Activated T-helper 1 cell treated with Interleukin-2 at 50 U/mL for 16 hours (primary cell): ENCODE measurements at places on chromosomes 2 and 18.

DNA sequence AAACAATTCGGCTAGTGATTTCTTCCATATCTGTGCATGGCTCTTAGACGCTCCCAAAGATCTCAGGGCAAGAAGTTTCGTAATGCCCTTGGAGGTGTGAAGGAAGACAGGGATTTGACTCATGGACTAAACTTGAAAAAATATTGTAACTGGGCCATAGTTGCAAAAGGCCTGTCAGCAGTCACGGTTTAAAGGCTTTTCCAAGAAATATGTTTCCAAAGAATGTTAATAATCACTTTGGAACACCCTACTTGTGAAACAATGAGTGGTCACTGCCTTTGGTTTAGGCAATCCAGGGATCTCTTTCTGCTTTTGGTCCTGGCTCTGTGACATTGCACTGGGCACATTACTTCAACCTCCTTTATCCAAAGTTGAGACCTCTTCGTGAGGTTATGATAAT is 102.5 kb upstream of the RASGRP3 start:
- no peak for DNase-seq

DNA sequence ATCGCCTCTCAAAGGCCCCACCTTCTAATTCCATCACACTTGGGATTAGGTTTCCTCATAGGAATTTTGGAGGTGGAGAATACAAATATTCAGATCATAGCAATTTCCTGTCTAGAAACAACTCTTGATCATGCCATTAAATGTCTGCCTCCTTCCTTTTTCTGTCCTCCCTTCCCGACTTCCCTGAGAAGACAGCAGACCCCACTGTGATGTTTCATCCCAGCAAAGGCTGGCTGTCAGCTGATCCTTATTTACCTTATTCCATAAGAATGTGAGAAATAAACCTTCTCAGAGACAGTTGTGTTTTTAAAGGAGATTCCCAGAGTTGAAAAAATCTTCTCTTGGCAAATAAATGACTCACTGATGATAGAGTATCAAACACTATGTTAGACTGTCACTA is 133.9 kb downstream of the TDRD15 start:
- no peak for DNase-seq

- no peak for DNase-seq
These were observed 3.1 kb downstream of the FIGN start for GRCh38 chr2:163732727-163733126.

- no peak for DNase-seq
These were observed 110.6 kb upstream of the UXS1 start for GRCh38 chr2:106304612-106305184.

DNA sequence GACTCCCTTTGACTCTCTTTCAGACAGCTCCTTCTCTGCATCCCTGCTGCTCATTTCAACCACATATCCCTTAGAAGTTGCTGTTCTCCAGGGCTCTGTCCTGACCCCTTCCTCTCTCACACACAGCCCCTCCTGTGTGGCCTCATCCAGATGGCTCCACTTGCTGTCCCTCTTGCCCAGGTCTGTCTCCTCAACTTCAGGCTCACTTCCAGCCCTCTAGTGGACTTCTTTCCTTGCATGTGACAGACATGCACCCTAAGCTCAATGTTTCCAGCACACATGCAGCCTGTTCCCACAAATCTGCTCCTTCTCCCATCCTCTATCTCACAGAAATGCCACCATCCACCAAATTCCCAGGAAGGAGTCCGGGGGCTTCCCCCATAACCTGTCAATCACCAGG is 9.0 kb upstream of the MRPL19 start:
- DNase-seq: no peak

DNA sequence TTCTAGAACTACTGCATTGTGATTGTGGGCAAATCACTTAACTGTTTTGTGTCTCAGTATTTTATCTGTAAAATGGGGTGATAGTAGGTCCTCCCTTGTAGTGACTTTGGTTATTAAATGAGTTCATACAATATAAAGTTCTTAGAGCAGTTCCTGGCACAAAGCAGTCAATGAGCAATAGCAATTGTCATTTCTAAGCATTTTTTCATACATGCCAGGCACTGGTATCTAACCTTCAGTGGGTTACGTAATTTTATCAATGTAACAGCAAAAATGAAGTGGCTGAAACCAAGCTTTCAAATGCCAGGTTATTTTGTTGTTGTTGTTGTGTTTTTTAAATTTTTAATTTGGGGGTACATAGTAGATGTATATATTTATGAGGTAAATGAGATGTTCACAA is 401.9 kb downstream of the MEIS1 start:
- no peak for DNase-seq

- DNase-seq: no peak
These were observed 59.5 kb downstream of the SCN3A start for GRCh38 chr2:165144315-165144714.

GRCh38 chr18:63443829-63444228 is 21.6 kb upstream of the VPS4B start:
- DNase-seq: no peak

- no peak for DNase-seq
These were observed 632.5 kb downstream of the SUCLG1 start for GRCh38 chr2:83826577-83826976.

- DNase-seq: no peak
These were observed 46.6 kb downstream of the PRKRA start for GRCh38 chr2:178404368-178404767.

DNA sequence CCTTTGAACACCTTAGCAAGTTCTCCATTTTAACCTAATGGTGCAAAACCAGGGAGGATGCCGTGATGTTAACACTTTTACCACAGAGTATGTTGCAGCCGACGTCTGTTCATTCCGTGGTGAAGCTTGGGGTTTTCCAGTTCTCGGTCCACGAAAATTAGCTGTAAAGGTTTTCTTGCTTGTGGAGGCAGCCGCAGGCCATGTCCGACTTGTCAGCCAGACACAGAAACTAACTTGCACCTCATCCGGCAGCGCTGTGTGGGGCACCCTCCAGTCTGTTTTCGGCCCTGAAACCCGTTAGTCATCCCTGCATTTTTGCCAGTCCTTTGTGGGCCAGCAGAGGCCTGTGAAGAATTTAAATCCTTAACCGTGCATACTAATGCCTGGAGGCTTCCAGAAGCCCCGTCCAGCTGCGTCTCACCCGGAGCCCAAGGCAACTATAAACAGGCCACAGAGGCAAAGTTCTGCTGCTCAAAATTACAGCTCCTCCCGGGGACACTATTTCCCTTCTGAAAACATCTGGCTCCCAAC is 70.6 kb downstream of the SH3YL1 start:
- DNase-seq: no peak

- DNase-seq: no peak
These were observed 58.0 kb downstream of the LRRTM1 start for GRCh38 chr2:80246534-80246933.

DNA sequence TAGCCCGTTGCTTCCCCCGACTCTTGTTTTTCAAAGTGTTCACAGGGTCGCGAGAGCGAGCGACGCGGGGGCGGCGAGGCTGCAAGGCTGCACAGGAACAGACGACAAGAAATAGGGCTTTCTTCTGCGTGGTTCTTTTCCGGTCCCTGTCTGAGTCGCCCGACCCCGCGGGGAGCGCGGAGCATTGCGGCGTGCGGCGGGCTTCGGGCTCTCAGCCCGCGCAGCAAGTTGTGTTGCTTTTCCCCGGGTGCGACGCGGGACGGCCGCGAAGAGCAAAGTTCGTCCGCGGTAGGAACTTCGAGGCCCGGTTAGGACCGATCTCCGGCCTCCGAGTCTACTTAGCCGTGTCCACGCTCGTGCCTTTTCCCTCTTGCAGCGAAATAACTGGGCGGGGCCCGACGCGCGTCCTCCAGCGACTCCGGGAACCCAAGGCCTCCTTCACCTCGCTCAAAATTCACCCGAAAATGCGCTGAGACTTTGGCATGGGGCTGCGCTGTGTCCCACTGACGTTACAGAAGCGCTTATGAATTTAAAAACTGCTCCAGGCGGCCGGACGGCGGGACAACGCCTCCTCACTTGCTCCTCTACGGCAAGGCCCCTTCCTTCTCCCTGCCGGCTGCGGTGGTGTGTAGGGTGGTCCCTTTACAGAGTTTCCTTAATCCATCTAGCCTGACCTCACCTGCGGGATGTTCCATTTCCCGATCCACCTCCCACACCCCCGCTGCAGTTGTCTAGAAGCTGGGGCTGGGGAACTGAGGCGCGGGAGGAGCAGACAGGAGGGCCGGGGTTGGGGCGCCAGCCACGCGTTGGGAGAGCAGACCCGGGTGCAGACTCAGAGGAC is 1.5 kb upstream of the BCL2L11 start:
- DNase-seq: no peak

- DNase-seq: no peak
These were observed 228.6 kb downstream of the TNS1 start for GRCh38 chr2:217774232-217774631.

DNA sequence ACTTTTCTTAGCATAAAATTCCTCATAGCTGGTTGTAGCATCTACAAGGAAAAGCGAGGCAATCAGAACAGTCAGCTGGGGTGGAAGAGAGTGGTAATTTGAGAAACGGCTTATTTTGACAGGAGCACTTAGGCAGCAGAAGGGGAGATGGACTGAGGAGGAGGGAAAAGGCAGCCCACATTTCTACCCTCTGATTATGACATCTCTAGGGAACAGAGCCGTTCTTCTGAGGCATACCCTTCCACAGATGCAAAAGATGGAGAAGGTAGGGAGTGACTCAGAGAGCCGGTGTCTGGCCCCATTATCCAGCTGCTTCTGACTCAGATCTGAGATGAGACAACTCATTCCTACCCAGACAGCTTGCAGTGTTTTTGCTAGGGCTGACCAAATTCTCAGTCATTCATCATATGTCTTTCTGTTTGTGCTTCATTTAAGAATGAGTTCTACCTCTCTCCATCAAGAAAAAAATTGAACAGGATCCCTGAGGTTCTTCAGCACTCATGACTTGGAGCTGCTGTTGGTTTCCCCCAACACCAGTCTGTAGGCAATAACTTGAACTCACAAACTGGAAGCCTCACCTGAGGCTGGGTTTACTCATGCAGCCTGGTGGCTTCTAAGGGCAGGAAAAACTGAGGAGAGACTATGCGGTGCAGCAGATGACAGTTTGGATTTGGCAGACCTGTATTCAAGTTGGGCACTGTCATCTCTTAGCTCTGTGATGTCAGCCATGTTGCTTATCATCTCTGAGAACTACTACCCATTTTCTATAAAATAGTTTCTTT is 15.9 kb upstream of the SEC11C start:
- no peak for DNase-seq

DNA sequence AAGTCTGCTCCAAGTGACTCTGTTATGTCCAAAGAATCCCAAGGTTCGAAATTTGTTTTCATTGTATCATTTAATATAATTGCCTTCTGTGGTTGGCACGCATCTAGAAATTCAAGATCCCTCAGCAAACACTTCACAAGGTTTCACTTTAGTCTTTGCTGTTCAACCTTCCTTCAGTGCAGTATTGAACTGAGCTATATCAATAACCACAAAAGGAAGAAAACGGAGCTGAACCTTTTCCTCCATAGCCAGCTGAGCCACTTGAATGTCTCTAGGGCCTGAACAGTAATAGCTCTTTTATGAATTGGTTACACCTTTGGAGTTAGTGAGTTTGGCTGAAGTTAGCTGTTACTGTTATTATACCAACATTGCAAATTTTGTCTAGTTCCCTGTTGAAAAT is 357.7 kb upstream of the HNRNPA3 start:
- no peak for DNase-seq

GRCh38 chr2:31223026-31223425 is 5.7 kb upstream of the CAPN14 start:
- no peak for DNase-seq

GRCh38 chr2:60525899-60526298 is 27.6 kb downstream of the BCL11A start:
- DNase-seq: no peak
